Stimulated activated CD4-positive, alpha-beta T cell treated with anti-CD3 and anti-CD28 coated beads, TNF-alpha, amount 100 ng/mL, for 4 hours (primary cell): ENCODE measurements at places on chromosomes 7 and 10.

- DNase-seq: no peak
Observed at GRCh38 chr10:18735711-18736110, 76.5 kb downstream of the ARL5B start.

GRCh38 chr7:73715648-73716317 lies 3.7 kb downstream of the STX1A start:
- no peak for DNase-seq

DNA sequence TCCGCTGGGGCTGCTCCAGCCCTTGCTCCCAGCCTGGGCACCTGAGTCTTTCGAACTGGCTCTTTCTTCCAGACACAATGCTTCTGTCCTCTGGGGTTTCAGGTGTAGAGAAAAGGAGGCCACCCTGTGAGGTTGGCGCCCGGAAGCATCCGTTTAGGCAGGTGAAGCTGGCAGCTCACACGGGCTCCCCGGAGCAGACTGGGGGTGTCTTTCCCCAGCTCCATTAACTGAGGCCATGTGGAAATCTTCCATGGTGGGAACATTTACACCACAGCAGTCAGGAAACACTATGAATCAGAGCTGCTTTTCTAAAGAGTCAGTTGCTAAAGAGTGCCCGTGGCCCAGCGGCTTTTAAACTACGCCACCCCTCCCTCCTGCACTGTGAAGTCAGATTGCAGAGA lies 29.2 kb downstream of the PRKAG2 start:
- no peak for DNase-seq

GRCh38 chr7:107201795-107202450 lies 33.1 kb downstream of the HBP1 start:
- no peak for DNase-seq

DNA sequence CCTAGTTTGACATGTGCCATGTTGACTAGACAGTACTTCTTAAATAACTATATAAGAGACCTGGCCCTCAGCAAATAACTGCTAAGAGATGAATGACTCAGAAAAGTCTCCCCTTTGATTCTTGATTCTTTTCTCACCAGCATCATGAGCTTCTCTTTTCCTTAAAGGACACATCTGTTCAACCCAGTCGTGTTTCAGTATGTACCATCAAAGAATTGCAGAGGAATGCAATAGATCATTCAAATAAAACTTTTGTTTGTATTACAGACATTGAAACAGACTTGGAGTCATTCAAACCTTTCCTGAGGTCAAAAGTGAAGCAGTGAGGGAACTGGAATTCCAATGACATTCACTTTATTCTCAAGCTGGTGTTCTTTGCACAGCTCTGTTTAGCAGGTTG lies 598.3 kb upstream of the GHITM start:
- DNase-seq: no peak

- no peak for DNase-seq
Observed at GRCh38 chr7:4000934-4001333, 681.2 kb upstream of the FOXK1 start.

- no peak for DNase-seq
Observed at GRCh38 chr10:132450825-132451505, 54.0 kb downstream of the PWWP2B start.

GRCh38 chr10:79424221-79425073 lies 21.0 kb downstream of the ZCCHC24 start:
- no peak for DNase-seq

DNA sequence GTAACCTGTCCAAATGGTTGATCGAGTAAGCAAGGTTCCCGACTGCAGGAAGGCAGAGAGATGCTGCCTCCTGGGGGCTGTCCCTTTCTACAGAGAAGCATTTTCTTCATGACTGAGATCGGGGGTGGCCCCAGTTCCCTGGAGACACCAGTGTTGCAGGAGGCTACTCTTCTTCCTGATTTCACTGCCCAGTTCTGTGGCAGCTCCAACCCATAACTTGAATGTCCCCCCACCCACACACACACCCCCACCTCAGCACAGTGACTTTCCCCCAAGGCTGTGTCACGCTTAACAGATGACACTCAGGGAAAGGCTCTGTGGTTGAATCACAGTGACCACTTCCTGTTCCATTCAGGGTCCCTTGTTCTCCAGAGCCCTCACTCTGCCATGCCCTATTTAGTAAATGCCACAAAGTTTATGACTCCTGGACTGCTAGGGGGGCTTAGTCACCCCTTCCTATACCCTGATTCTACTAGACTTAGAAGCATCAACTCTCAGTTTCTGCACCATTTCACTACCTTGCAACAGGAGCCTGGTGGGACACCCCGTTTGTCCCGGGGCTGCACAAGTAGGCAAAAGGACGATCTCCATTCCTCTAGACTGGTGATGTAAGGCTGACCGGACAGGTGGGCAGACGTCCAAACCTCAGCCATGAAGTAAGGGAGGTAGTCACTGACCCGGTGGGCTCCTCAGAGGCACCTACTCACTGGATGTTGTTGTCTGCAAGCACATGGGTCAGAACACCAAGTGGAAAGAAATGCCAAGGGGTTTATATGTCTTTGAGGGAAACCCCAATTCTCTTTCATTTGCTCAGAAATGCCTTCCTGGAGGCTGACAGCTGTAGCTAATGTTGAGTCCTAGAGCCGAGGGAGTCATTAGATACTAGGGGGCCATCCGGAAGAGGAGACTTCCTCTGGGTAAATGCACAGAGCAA lies 31.3 kb upstream of the SMC3 start:
- peak; percentile 42 for DNase-seq

- DNase-seq: no peak
Observed at GRCh38 chr7:124155432-124156022, 122.7 kb upstream of the TMEM229A start.

DNA sequence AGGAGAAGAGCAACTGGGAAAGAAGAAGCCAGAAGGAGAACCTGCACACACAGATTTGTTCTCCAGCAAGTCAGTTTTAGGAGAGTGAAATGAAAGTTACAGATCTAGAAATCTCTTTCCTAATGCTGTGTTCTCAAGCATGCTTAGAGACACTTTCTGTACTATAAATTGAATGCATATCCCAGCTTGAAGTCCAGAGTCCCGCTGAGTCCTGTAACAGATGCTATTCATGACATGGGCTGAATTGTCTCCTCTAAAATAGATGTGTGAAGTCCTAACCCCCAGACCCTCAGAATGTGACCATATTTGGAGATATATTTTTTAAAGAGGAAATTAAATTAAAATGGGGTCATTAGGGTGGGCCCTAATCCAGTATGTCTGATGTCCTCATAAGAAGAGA lies 46.9 kb upstream of the GJD4 start:
- DNase-seq: no peak

DNA sequence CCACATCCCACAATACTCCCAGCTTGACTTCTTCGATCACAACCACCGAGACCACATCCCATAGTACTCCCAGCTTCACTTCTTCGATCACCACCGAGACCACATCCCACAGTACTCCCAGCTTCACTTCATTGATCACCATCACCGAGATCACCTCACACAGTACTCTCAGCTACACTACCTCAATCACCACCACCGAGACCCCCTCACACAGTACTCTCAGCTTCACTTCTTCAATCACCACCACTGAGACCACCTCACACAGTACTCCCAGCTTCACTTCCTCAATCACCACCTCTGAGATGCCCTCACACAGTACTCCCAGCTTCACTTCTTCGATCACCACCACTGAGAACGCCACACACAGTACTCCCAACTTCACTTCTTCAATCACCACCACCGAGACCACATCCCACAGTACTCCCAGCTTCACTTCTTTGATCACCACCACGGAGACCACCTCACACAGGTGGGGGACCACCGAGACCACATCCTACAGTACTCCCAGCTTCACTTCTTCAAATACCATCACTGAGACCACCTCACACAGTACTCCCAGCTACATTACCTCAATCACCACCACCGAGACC lies 8.6 kb downstream of the MUC3A start:
- DNase-seq: no peak

- DNase-seq: no peak
Observed at GRCh38 chr7:23369695-23370404, 70.7 kb downstream of the MALSU1 start.

GRCh38 chr7:91496251-91496820 lies 232.1 kb downstream of the FZD1 start:
- no peak for DNase-seq

DNA sequence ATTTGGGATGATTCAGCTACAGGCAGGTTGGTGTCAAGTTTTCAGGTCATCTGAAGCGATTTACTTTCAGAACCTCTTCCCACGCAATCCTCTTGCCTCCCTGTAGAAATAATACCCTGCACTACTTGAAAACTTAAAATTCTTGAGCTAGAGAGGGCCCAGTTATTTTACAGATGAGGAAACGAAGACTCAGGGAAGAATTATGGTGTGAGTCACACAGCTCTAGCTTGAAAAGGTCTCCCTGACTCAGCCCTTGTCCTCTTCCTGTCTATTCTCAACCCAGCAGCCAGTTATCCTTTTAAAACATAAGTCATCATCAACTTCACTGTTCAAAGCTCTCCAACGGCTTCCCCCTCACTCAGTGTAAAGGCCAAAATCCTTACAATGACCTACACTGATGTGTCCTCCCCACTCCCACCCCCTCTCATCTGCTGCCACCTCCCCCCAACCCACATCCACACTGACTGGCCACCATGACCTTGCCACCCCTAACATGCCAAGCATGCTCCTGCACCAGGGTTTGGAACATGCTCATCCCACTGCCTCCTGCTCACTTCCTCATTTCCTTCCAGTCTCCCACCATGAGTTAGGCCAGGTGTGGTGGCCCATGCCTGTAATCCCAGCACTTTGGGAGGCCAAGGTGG lies 3.4 kb downstream of the DNMBP start:
- no peak for DNase-seq

- DNase-seq: no peak
Observed at GRCh38 chr10:127849921-127850320, 42.8 kb downstream of the CLRN3 start.

DNA sequence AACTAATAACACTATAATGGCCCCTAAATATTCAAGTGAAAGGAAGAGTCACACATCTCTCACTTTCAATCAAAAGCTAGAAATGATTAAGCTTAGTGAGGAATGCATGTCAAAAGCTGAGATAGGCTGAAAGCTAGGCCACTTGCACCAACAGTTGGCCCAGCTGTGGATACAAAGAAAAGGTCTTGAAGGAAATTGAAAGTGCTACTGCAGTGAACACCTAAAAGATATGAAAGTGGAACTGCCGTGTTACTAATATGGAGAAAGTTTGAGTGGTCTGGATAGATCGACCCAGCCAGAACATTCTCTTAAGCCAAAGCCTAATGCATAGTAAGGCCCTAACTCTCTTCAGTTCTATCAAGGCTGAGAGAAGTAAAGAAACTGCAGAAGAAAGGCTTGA lies 12.1 kb upstream of the SNX13 start:
- DNase-seq: no peak

DNA sequence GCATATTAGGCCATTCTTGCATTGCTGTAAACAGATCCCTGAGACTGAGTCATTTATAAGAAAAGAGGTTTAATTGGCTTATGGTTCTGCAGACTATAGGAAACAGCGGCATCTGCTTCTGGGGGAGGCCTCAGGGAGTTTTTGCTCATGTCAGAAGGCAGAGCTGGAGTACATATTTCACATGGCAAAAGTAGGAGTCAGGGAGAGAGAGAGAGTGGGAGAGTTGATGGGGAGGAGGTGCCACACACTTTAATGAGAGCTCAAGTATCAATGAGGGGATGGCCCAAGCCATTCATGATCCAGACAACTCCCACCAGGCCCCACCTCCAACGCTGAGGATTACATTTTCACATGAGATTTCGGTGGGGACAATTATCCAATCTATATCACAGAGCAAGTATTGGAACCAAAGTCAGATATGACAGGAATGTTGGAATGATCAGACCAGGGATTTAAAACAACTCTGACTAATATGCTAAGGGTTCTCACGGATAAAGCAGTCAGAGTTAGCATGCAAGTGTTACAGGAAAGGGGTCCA lies 795.3 kb upstream of the CELF2 start:
- no peak for DNase-seq

- DNase-seq: no peak
Observed at GRCh38 chr10:404991-405390, 269.7 kb downstream of the ZMYND11 start.

DNA sequence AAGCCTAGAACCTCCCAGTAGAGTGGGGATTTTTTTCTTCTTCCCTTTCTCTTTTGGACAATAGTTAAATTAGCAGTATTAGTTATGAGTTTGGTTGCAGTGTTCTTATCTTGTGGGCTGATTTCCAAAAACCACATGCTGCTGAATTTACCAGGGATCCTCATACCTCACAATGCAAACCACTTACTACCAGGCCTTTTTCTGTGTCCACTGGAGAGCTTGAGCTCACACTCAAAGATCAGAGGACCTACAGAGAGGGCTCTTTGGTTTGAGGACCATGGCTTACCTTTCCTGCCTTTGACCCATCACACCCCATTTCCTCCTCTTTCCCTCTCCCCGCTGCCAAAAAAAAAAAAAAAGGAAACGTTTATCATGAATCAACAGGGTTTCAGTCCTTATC lies 5.4 kb downstream of the OPN1SW start:
- DNase-seq: no peak

DNA sequence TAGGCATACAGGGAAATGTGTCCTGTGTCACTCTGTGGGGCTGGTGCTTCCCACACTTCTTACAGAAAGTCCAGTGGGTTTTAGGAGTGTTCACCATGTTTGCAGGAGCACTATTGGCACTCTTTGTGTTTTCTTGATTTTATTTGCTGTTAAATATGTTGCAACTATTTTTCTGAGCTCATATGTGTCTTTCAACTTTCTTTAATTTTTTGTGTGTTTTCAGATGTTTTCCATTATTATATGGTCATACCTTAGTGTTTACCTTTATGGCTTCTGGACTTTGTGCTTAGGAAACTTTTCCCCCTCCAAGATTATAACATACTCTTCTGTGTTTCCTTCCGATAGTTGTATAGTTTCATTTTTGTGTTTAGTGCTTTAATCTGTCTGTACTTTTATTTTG lies 20.8 kb upstream of the NUDCD3 start:
- DNase-seq: no peak

DNA sequence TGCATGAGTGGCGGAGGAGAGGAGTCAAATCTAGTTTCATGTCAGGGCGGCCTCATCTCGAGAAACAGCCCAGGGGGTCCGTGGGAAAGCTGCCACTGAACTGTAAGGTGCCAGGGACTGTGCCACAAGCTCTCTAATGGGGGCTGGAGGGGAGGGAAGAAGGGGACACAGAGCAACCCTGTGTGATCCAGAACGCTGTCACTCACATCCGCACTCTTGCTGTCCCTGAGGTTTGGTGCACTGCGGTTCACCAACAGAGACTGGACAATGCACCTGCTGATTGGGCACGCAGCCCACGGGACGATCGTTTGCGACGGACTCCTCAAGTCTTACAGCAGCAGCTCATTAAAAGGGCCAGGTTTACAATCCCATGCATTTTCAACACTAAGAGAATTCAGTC lies 47.7 kb downstream of the AMZ1 start:
- DNase-seq: no peak
